ENCODE measurements at places on chromosomes 11 and 22. TPM values are rescaled to one million over a fixed set of nuclear protein-coding genes. Genes with fewer than 3 reads are reported as not detected.

Gene RFPL3
- total RNA-seq, result not detected

Gene OR56B4
- total RNA-seq, result not detected

Gene RIBC2
- total RNA-seq, result 0.84 TPM

Gene SCN3B
- total RNA-seq, result 0.43 TPM

Gene CATSPER1
- total RNA-seq, result not detected

Gene TEX54
- total RNA-seq, result not detected

Gene OR10A2
- not detected for total RNA-seq
